Mucosa of gallbladder (tissue), 1 donor: ENCODE measurements at places on chromosomes 5 and 9. TPM values are rescaled to one million over a fixed set of nuclear protein-coding genes. Genes with fewer than 3 reads are reported as not detected.

GRCh38 chr5:88833371-88834130 lies 49.4 kb downstream of the MEF2C start:
- peak; percentile 47 for DNase-seq

PAIP1 gene
- 74.9 TPM for total RNA-seq

DNA sequence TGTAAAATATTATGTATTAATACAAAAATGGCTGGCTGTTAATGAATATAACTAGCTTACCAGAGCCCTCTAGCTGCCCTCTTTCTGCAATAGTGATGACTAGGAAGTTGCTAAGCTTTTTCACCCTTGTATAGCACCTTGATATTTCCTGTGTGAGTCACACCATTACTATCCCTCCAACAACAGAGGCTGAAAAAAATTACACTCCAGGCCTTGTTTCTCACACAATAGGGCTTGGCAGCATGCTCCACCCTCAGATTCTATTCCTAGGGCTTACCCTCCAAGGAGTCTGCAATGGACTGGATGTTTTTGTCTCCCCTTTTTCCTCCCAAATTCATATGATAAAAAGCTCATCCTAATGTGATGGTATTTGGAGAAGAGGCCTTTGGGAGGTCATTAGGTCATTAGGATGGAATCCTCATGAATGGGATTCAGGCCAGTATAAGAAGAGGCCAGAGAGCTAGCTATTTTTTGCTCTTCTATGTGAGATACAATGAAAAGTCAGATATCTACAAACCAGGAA lies 184.6 kb upstream of the MAP1B start:
- DNase-seq = peak; percentile 26

GRCh38 chr5:607541-608428 lies 4.4 kb upstream of the CEP72 start:
- DNase-seq = no peak

GRCh38 chr5:124572971-124573370 lies 173.5 kb downstream of the ZNF608 start:
- DNase-seq = no peak

DRD1 gene
- 0.81 TPM for total RNA-seq

DNA sequence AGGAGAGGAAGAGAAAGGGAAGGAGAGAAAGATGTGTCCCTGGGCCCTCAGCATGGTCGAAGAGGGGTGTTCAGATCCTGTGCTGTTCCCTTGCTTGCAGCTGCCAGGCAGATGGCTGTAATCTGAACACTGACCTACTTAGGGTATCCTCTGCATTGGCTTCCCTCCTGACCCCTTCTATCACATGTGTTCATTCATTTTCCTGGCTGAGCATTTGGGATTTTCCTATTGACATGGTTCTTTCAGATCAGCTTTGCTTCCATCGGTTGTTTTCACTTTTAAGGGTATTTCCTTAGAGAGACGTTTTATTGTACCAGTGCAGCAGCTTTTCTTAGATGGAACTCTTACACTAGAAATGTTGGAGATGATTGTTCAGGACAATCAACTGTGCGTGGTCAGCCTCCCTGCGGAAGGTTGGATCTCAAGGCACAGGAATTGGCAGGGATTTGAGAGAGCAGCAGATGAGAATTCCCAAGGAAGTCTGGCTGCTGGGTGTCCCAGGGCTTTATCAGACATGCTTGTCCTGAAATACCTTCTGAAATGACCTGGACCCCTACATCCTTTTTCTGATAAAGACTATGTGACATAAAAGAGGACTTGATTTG lies 26.0 kb downstream of the ACTBL2 start:
- no peak for DNase-seq

GRCh38 chr5:80288177-80288576 lies 31.6 kb upstream of the SPZ1 start:
- no peak for DNase-seq

DNA sequence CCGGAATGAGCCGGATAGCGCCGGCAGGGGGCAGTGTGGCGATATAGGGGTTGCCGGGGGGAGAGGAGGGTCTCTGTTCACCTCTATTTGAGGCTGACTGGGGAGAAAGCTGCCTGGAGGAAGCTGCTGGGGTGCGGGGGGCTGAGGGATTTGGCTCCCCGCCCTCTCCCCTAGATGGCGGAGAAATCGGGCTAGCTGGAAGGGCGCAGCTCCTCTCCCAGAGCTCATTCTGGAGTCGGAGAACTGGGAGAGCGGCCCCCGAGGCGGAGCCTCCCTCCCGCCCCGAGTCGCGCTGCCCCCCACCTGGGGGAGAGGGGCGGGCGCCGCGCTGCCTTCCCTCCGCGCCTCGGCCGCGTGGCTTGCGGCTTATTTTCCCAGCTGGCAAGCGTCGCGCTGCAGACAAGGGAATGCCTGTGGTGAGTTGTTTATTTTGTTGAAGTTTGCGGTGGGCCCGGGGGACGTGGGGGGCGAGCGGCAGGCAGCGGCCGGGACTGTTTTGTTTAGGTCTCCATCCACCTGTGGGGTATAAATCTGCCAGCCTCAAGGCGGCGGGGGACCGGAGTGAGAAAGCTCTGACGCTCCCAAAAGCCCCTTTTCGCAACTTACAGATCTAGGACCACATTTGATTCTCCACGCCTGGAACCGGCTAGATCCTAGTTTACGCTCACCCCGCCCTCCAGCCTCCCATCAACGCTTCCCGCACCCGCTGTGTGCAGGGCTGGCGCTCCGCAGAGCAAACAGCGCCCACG lies 4.1 kb upstream of the RGMB start:
- peak; percentile 11 for DNase-seq

DNA sequence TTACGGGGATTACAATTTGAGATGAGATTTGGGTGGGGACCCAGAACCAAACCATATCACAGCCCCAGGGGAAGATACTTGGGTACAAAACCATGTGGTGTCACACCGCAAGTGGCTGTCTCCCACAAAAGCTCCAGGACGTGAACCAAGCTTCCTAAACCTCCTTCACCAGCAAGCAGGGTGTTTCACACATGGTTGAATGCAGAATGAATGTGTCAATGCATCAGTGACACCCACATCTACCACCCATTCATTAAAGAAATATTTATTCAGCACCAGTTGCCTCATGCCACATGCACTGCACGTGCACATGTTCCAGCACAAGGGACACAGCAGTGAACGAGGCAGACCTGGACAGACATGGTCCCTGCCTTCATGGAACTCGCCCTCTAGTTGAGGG lies 70.9 kb upstream of the SPOCK1 start:
- no peak for DNase-seq

GRCh38 chr9:137316012-137316981 lies 14.2 kb upstream of the NRARP start:
- no peak for DNase-seq

DNA sequence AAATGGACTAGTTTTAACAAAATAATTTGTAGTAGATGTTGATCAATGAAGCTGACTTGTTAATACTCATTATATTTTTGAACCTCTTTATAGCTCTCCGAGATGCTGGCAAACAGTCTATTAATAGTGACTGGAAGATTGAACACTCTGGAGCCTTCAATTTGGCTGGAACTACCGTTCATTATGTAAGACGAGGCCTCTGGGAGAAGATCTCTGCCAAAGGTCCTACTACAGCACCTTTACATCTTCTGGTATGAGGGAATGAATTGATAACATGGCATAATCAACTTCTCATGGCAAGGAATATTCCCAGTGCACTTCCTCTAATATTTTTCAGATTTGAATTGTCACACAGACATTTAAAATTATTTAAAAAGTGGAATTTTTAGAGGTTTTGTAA lies 68.2 kb upstream of the MINAR2 start:
- no peak for DNase-seq

GRCh38 chr5:54403121-54403520 lies 52.4 kb upstream of the HSPB3 start:
- no peak for DNase-seq

- no peak for DNase-seq
Observed at GRCh38 chr9:75666856-75667554, 223.5 kb upstream of the PCSK5 start.

DNA sequence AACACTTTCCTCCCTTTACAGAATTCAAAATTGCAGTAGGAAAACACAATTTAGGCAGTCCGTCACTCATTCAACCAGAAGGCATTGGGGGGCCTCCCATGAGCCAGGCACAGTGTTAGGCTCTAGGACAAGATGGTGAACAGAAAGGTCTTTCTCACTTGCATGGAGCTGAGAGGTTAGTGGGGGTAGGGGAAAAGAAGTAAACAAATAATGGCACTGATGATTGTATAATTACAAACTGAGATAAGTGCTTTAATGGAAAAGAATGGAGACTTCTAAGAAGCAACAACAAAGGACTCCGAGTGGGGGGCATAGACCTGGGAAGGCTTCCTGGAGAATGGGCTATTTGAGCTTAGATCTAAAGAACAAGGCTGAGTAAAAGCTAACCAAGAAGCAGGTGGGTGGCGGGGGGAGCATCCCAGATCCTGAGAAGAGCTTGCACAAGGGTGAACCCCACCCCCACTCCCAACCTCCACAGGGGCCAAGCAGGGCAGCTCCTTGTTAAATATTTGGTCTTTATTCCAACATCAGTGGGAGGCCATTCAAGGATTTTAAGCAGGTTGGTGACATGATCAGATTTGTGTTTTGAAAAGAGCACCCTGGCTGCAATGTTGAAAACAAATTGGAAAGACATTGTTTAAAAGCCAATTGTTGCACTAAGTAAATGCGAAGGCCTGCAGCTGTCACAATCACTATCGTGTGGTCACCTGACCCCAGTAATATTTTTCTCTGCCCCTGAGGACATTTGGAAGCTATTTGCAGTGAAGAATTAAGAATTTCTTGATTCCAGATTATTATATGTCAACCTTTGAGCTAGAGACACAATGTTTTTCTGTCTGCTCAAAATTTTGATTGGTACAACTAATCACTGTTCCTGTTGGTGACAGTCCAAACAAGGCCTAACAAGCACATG lies 73.9 kb upstream of the EFNA5 start:
- no peak for DNase-seq

RAB3C gene
- total RNA-seq = 1.4 TPM

SV2C gene
- total RNA-seq = 0.20 TPM

GRCh38 chr9:38061326-38061977 lies 7.6 kb downstream of the SHB start:
- no peak for DNase-seq

- no peak for DNase-seq
Observed at GRCh38 chr5:133889271-133889905, 79.0 kb downstream of the C5orf15 start.

- DNase-seq = peak; percentile 28
Observed at GRCh38 chr5:107275333-107275732, 395.4 kb downstream of the EFNA5 start.

- DNase-seq = no peak
Observed at GRCh38 chr5:125424402-125425141, 678.1 kb upstream of the ZNF608 start.

- DNase-seq = no peak
Observed at GRCh38 chr5:126521130-126521529, 73.9 kb downstream of the ALDH7A1 start.

GRCh38 chr5:55997742-55998351 lies 3.1 kb upstream of the IL6ST start:
- DNase-seq = no peak

DNA sequence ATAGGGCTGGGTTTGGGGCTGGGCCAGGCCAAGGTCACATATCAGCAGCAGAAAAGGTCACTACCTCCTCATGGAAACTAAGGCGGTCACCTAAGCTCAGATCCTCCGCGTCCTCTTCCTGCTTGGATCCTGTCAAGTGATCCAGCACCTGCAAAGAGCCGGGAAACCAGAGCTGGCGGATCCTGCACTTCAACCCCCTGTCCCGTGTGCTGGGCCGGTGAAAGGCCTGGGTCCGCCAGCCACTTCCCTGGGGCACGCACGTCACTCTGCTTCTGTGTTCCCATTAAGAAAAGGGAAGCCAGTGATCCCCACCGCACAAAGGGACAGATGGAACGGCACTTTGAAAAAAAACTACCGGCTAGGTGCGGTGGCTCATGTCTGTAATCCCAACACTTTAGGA lies 61.3 kb upstream of the STXBP1 start:
- DNase-seq = no peak

DNA sequence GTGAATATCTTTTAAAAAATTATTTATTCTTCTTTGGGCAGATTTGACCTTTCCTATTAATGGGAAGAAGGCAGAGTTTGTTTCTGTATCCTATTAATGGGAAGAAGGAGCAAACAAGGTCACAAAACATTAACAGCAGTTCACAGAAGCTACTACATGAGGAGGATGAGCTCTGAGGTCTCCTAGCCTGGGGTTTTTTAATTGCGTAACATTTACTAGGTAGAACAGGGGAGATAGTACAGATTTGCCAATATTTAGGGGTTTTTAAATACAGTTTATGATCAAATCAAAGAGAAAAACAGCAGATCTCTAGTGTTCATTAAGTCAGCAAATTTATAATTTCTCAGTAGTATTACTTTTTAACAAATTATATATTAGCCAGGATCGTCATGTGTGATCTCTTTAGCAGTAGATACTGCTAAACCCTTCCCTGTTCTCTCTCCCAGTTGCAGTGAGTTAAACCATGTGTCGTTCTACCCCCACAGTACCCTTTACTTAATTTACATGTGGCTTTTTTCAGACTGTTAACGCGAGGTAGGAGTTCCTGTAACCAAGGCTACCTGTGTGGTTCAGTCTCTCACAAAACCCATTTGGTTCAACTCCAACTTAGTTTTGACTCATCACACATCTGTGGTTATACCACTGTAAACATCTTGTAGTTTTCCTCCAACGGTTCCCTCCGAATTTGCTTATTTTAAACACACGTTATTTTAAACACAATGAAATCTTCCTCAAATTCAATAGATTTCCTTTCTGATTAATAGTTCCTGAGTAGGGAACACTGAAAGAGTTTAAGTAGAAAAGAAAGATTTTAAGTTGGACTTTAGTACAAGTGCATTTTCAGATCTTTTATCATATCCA lies 13.3 kb downstream of the SLC25A46 start:
- DNase-seq = no peak

DNA sequence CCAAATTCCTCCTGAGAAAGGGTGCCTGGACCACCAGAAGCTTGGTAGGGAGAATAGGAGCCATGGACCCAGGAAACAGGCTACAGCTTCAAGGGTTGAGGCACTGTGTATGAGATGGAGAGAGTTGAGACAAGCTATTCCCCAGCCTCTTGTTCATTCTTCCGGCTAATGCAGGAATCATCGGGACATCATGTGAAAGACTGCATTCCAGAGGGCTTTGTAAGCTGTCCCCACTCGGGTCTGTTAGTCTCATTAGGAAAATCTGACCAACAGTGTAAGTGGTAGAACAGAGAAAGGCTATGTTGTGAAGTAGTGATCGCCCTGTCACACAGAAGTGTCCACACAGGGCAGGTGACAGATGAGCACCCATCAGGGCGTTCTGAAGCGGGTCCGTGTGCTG lies 81.4 kb downstream of the GABBR2 start:
- DNase-seq = no peak

YIPF5 gene
- total RNA-seq = 48.6 TPM
